ENCODE measurements at places on chromosomes 11 and 22.

DNA sequence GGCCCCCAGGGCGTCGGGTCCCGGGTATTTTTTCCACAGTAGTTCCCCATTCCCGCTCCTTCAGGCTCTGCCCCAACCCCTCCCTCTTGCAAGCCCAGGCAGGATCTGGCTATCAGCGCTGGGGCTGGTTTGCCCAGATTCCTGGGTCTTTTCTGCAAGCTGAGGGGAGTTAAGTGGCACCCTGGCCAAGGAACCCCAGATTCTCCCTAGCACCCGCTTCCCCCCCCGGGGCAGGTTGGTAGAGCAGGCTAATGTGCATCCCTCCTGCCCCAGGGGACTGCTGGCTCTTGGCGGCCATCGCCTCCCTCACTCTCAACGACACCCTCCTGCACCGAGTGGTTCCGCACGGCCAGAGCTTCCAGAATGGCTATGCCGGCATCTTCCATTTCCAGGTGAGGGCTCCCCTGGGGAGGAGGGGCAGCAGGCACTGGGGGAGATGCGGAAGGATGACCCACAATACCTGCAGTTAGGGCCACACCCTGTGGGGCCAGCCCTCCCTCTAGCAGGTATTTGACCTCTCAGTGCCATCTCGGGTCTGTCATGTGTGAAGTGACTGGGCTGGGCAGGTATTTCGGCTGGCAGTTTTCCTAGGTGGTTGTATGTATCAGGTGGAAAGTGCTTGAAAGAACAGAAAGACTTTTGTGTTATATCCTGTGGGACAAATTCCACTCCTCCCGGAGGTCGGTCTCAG lies 1.6 kb downstream of the CAPN1 start:
- peak; percentile 18 for DNase-seq

GRCh38 chr11:35139722-35140282 lies 831 bp downstream of the CD44 start:
- DNase-seq, result no peak

- no peak for DNase-seq
These were observed 117.1 kb downstream of the KCNQ1 start for GRCh38 chr11:2561696-2562581.

- DNase-seq, result no peak
These were observed 4.7 kb downstream of the C11orf21 start for GRCh38 chr11:2296913-2297622.

Data from cerebellar cortex (tissue), 1 donor.